Stimulated activated CD4-positive, alpha-beta T cell treated with anti-CD3 and anti-CD28 coated beads, Interleukin-12 subunit alpha, Interleukin-12 subunit beta, amount 100 ng/mL, for 24 hours (primary cell): ENCODE measurements at places on chromosomes 2 and 18.

GRCh38 chr2:149021761-149022160 is 16.7 kb upstream of the LYPD6B start:
- no peak for DNase-seq

DNA sequence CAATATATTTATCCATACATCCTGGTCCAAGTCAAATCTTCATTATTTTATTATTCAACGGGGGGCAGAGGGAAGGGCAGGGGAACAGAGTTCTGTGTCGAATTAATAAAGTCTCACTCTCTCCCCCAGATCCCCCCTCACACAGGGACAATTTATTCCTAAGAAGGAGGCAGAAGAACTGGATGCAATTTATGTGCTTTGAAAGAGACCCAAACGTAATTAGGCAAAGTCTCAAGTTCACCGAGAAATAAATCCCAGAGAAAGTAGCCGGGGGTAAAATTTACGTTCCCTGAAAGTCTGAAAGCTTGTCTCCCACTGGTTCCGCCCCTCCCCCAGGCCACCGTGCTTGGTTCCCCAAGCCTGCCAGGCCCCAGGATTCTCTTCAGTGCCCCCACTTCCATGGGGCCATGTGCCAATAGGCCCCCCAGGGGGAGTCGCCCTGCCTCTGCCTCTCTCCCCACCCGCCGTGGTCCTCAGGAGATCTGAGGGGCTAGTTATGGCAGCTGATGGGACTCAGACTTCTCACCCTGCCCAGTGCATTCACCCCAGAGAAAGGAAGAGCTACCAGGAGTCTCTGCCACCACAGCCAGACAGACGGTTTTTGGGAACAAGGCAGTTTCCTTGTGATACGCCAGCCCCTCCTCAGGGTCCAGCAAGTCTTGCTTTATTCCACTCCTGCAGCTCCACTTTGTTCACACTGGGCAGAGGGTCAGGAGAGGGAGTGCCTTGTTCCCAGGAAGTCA is 215.5 kb downstream of the CYP26B1 start:
- DNase-seq: no peak

DNA sequence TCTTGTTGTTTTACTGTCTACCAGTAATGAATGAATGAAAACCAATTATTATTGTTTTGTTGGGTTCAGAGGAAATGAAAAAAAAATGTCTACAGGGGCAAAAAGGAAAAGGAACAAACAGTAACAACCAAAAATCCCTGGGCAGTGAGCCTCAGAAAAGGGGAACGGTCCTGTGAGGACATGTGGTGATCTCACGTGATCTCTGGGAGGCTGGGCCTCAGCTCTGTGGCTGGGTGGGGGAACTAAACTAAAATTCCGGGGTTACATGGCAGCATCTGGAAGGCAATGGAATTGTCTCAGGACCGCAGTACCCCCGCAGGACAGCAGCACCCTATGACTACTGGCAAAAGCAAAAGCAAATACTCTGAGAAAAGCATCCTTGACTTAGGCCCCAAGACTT is 80.1 kb downstream of the AFF3 start:
- DNase-seq: no peak

DNA sequence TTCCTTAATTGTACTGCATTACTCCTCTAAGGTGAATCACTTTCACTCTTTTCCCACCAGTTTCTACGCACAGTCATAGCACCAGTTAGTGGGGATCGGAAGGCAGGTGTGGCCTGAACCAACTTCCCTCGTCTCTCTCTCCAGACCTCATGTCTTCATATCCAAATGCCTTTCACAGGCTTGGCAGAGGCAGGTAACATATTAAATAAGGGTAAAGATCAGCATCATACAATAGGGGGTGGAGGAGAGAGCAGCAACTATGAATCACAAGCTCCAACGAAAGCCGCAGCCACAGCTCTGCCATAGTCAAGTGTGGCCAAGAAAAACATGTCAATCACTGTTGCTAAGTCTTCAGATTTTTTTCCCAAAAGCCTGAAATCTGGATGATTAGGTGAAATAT is 40.3 kb downstream of the AP1S3 start:
- DNase-seq: no peak

- DNase-seq: no peak
Observed at GRCh38 chr18:76056471-76057110, 438.5 kb downstream of the ZNF516 start.

DNA sequence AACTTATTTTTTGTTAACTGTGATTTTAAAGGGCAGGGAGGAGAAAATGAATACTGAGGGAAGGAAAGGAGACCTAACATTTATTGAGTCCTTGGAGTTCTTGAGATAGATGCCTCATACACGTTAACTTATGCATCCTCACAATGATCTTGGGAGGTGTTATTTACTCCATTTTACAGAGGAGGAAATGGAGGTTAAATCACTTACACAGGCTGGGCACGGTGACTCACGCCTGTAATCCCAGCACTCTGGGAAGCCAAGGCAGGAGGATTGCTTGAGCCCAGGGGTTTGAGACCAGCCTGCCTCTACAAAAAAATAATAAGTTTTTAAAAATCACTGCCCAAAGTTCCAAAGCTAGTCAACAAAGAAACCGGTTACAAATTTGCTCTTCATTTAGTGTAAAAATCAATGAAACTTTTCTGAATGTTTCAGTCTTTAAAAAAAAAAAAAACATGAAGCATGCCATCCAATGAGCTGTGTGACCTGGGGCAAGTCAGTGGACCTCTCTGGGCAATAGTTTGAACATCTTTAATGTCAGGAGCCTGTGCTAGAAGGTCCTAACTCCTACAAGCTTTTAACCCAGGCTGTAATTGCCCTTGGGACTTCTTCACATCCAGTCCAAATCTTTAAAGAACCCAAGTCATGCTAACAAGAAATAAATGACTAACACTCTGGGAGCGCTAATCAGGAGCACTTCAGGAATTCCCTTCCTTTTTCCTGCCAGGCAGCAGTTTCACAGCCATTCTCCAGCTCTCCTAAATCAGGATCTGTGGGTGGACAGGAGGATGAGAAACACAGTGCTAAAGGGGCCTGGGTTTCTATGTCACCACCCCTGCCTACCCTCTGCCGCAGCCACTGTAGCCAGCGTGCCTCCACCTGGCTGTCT is 176.4 kb downstream of the TMEM247 start:
- no peak for DNase-seq

DNA sequence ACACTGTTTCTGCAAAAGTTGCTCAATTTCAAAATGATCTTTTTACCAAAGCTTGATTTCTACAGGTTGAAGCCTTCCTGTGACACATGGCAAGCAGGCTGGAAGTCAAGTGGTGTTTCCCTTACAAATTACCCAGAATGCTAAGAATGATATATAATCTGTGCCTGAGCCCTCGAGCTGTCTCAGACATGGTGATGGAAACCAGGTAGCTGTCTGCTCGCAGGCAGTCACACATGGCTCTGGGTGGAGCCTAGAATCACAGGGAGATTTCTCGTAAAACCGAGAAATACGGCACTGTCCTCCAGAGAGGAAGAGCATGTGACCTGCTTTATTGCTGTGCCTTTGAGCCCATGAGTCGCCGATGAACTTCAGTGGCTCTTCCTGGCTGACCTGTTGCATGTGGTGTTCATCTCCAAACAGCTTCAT is 392.9 kb downstream of the ZNF521 start:
- no peak for DNase-seq

GRCh38 chr2:110881908-110882307 is 149.5 kb downstream of the ACOXL start:
- no peak for DNase-seq

GRCh38 chr2:30455114-30455738 is 8.2 kb downstream of the LCLAT1 start:
- DNase-seq: no peak

- no peak for DNase-seq
Observed at GRCh38 chr2:137183206-137183898, 418.0 kb downstream of the THSD7B start.

DNA sequence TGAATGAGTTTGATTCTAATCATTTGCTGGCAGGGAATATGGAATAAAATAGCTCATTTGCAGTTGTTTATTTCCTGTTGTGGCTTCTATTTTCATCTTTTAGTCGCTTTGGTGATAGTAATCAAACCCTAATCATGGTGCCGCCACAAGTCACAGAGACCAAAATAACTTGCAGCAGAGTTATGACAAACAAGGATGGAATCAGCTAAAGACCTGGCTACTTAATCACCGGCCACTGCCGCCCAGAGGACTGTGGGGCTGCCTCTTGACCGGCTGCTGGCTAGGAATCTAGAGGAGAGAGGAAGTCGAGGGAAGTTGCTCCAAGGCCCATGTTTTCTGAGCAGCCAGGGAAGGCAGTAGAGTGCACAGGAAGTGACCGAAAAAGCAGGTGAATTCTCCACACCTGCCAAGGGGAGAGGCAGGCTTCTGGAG is 5.1 kb upstream of the SMAD7 start:
- no peak for DNase-seq

- no peak for DNase-seq
Observed at GRCh38 chr2:26605195-26605998, 35.8 kb downstream of the CIB4 start.
